ENCODE measurements at places on chromosomes 2 and 18. TPM values are rescaled to one million over a fixed set of nuclear protein-coding genes. Genes with fewer than 3 reads are reported as not detected.

GRCh38 chr2:237511433-237511832 lies 24.4 kb downstream of the MLPH start:
- no peak for DNase-seq

RAMP1 gene
- 17.3 TPM for polyA plus RNA-seq

GRCh38 chr2:120133572-120134244 lies 89.5 kb downstream of the TMEM185B start:
- no peak for DNase-seq

GPR39 gene
- 0.43 TPM for polyA plus RNA-seq

- DNase-seq: no peak
These were observed 175.1 kb downstream of the ACKR3 start for GRCh38 chr2:236744716-236745115.

- no peak for DNase-seq
These were observed 302.5 kb upstream of the ACVR2A start for GRCh38 chr2:147542351-147542750.

DNA sequence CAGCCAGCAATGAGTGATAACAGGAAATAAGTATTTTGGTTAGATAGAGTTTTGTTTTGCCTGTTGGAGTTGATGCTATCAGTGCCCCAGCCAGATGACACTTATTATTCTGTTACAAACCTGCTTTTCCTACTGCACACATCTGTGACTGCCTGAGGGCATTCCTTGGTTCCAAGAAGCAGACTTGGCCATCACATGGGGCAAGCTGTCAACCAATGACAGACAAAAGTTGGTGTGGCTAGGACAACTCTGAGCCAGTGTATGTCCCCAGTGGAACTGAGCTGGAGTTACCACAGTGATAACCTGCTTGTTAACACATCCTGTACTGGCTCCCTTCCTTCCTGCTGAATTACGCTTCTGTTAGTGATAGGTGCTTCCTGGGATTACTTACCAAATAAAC lies 54.5 kb downstream of the FAM171B start:
- DNase-seq: no peak

DNA sequence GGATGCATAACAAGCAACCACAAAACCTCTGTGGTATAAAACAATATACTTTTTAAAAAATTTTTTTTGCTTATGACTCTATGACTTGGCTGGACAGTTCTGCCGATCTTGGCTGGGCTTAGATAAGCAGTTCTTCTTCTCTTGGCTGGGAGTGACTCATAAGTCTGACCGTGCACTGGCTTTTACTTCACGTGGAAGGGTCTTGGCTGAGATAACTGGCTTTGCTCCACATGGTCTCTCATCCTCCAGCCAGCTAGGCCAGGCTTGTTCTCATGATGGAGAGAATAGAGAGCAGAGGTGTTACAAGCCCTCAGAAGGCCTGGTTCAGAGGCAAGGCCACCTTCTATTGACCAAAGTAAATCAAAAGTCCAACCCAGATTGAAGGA lies 178.9 kb upstream of the SERPINE2 start:
- DNase-seq: no peak

DNA sequence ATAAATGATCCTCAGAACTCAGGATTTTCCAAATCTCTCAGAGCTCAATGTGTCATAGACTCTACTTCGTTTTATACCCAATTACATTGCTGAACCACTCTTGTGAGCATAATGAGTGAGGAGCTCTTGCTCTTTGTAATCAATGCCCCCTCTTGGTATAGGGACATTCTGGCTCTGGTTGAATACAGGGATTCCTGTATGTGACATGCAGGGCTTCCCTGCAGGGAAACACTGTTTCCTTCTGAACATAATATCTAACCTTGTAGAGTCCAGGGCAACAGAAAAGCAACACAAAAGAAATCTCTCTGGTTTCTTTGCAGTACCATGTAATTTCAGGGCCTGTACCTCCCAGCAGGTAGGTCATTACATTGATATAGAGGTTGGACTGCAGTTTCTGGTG lies 101.5 kb downstream of the CPS1 start:
- no peak for DNase-seq

WDR33 gene
- polyA plus RNA-seq: 46.7 TPM

DNA sequence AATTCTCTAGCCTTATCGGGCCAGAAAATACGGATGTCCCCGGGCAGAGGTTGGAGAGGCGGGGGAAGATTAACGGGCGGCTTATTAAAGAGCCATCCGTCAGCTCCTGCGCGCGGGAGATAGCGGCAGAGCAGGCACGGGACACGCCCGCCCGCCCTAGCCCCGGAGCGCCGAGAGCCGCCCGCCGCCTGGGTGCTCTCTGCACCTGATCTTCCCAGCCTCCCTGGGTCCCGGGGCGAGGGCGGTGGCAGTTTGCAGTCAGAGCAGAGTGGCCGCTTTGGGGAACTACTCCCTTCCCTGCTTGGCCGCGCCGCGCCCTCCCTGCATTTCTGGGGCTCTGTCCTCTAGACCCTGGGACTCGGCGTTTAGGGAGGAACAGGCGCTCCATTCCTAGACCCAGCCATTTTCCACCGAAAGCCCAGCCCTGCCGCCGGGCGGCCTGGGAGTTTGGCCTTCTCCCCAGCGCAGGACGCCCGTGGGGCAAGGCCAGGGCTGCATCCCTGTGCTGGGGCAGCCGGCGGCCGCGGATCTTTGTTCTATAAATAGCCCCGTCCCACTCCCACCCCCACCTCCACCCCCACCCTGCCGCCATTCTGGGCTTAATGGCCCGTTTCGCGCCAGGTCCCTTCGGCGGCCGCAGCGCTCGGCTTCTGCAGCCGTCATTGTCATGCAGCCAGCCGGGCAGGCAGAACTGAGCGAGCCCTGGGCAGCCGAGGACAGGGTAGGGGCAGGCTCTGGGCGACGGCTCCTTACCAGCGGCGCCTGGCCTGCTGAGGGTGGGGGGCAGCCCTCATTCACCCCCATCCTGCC lies 6.6 kb downstream of the GAD1 start:
- DNase-seq: no peak

IL36B gene
- polyA plus RNA-seq: not detected

DNA sequence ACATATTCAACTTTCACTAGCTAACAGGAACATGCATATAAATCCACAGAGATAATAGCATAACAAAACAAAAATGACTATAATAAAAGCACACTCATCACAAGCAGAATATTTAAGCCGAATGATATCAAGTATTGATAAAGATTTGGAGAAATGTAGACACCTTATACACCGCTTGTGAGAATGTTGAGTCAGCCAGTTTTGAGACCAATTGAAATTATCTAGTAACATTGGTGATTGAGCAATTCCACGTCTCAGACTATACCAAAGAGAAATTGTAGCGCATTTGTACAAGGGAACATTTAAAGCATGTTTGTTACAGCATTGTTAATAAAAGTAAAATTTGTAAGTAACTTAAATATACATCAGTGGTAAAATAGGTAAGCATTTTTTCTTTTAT lies 402.9 kb upstream of the FIGN start:
- no peak for DNase-seq

ASPRV1 gene
- polyA plus RNA-seq: 4.5 TPM

- DNase-seq: no peak
These were observed 97.8 kb downstream of the CSRNP3 start for GRCh38 chr2:165567273-165567672.

POTEC gene
- not detected for polyA plus RNA-seq

LRRTM1 gene
- polyA plus RNA-seq: 0.25 TPM

DNA sequence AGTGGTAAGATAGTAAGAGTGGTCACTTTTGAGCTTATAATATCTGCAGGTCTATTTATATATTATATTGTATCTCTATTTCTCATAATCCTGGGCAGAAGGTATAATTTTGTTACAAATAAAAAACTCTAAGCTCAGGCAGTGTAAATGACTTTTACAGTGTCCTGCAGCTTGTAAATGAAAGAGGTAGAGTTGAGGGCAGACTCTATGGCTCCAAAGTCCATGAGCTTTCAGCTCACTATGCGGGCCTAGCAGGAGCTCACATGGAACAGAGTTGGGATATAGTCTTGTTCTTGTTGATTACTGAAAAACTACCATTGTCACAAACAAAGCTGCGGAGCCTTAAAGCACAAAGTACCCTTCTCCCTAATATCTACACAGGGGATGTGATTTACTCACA lies 361.4 kb downstream of the LNPK start:
- no peak for DNase-seq

All from ovary (tissue), 10 donors.